Omental fat pad (tissue), 4 donors: ENCODE measurements at places on chromosomes 7 and 10. TPM values are rescaled to one million over a fixed set of nuclear protein-coding genes. Genes with fewer than 3 reads are reported as not detected.

The SERPINE1 gene
- total RNA-seq: 36.4 TPM

The MKRN1 gene
- total RNA-seq: 48.0 TPM

The SHTN1 gene
- total RNA-seq: 16.8 TPM

The GRID2IP gene
- total RNA-seq: not detected

The METTL27 gene
- total RNA-seq: 2.5 TPM

DNA sequence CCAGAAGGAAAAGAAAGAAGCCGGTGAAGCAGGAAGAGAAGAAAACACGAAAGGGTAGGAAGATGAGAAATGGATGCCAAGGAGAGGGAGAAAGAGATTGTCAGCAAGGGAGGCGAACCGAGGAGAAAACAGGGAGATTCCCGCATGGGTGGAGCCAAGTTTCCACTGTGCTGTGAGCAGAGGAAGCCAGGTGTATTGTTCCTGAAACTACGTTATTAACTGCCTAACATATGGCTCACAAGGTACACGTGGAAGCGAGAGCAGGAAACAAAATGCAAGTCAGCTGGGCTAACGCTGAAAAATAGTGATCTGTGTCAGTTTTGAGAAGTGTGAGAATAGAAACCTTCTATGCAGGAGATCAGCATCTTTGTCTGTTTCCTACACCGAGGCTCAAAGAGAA is 20.4 kb upstream of the HIPK2 start:
- DNase-seq: no peak

- DNase-seq: no peak
Measured at GRCh38 chr10:101839002-101839401, 4.6 kb downstream of the KCNIP2 start.

- no peak for DNase-seq
Measured at GRCh38 chr7:44074349-44074695, 8.0 kb downstream of the POLM start.

DNA sequence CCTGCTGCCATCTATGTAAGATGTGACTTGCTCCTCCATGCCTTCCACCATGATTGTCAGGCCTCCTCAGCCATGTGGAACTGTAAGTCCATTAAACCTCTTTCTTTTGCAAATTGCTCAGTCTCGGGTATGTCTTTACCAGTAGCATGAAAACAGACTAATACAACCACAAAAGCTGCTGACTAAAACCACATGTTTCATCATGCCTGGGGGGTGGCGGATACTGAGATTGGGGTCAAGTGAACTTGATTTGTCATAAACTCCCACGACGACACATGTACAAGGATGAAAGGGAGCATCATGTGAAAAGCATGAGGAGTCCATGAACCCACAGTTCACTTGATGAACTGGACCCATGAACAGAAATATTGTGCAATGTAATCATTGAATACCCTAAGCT is 134.9 kb upstream of the ANK3 start:
- no peak for DNase-seq

GRCh38 chr7:127252778-127253280 is at the start of gene GRM8:
TSS of gene GRM8 (minus strand) at chr7:127252941.
- DNase-seq: no peak

DNA sequence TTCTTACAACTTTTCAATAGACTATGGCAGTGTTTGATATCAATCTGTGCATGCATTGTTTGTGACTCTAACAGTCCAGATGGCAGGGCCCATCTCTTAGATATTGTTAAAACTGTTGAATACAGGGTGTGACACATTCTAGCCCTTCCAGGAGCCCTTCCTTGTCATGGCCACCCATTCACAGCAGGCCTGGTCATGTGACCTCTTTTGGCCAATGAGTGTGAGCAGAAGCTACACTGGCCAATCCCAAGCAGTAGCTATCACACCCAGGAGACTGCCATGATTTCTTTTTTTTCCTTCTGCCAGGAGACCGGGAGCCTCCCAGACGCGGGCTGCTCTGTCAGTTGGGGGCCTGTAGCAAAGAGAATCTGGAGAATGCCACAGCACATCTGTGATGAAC is 655.4 kb upstream of the MKI67 start:
- DNase-seq: no peak

DNA sequence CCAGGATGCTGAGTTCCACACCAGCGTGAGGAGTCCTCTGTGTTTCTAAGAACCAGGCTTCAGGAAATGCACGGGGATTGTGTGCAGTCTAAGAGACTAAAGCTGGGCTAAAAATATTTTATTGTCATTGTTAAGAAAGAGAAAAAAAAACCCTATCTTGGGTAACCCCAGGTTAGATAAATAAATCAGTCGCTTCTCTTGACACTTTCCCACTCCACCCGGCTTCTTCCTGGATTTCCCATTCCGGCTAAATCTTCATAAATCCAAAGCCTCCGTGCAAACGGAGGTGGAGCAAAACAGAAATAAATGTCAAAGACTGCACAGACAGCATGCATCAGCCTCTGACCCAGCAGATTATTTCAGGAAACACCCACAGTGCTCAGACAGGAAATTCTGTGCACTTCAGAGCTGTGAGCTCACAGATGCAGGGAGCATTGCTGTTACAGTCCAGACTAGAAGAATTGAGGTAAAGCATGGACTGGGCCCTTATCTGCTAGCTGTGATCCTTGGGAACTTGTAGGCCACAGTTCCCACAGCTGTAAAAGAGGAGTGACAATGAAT is 44.8 kb upstream of the GRID1 start:
- DNase-seq: no peak

DNA sequence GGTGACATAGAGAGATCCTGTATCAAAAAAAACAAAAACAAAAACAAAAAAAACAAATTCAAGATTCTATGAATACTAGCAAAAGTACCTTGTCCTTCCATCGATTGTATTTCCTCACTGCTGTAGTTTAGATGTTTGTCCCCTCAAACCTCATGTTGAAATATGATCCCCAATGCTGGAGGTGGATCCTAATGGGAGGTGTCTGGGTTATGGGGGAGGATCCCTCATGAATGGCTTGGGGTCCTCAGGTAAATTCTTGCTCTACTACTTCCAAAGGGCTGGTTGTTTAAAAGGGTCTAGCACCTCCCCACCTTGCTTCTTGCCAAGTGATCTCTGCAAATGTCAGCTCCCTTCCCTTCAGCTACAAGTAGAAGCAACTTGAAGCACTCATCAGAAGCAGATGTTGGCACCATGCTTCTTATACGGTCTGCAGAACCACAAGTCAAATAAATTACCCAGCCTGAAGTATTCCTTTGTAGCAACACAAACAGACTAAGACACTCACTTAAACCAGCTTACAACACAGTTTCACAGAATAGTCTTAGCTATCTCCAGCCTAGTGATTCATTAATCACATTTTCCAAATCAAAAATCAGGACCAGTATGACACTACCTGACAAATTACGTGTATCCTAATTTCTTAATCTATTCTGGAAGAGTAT is 20.7 kb downstream of the ABI1 start:
- DNase-seq: no peak

DNA sequence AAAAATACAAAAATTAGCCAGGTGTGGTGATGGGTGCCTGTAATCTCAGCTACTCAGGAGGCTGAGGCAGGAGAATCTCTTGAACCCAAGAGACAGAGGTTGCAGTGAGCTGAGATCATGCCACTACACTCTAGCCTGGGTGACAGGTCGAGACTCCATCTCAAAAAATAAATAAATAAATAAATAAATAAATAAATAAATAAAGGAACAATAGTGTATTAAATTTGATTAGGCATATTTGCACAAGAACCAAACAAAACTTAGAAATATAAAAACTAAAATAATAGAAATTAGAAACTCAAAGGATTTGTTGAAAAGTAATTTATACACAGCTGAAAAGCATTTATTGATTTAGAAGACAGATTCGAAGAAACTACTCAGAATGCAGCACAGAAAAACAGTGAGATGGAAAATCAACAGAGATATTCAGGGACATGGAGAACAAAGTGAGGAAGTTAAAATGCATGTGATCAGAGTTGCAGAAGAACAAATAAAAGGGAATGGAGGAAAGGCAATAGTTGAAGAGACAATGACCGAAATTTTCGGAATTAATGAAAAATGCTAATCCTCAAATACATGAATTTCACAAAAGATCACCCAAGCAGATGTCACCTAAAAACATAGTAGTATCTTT is 17.7 kb downstream of the IFIT3 start:
- DNase-seq: no peak

DNA sequence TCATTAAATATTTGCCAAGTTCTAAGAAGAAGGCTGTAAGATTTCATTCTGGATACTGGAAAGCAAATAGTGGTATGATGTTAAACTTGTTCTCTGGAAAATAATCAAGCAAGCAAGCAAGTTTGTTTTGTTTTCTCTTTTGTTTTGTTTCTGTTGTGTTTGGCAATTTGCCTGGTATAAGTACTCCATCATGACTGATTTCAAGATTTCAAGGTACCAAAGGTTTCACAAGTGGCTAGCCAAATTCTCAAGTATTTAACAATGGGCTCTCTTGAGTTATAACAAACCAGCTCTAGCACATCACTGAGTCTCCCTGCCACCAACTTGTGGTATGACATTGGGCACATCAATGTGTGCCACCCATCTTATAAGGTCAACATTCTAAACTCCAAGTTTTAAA is 151.7 kb upstream of the IGFBP3 start:
- no peak for DNase-seq

- DNase-seq: no peak
Measured at GRCh38 chr10:52213321-52213752, 100.7 kb upstream of the DKK1 start.

- DNase-seq: no peak
Measured at GRCh38 chr7:100111156-100111555, 8.0 kb downstream of the TAF6 start.

DNA sequence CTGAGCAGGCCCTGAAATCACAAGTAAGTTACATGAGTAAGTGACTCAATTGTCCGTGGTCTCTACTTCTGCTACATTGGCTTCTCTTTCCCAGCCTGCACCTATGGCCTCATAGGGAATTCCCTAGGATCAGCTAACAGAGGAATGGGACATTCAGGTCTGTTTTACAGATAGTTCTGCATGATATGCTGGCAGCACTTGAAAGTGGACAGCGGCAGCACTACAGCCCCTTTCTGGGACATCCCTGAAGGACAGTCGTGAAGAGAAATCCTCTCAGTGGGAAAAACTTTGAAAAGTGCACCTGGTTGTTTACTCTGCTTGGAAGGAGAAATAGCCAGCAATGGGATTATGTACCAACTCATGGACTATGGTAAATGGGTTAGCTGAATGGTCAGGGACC is 293.1 kb upstream of the CACNA2D1 start:
- DNase-seq: no peak
